ENCODE measurements at places on chromosomes 11 and 22.

DNA sequence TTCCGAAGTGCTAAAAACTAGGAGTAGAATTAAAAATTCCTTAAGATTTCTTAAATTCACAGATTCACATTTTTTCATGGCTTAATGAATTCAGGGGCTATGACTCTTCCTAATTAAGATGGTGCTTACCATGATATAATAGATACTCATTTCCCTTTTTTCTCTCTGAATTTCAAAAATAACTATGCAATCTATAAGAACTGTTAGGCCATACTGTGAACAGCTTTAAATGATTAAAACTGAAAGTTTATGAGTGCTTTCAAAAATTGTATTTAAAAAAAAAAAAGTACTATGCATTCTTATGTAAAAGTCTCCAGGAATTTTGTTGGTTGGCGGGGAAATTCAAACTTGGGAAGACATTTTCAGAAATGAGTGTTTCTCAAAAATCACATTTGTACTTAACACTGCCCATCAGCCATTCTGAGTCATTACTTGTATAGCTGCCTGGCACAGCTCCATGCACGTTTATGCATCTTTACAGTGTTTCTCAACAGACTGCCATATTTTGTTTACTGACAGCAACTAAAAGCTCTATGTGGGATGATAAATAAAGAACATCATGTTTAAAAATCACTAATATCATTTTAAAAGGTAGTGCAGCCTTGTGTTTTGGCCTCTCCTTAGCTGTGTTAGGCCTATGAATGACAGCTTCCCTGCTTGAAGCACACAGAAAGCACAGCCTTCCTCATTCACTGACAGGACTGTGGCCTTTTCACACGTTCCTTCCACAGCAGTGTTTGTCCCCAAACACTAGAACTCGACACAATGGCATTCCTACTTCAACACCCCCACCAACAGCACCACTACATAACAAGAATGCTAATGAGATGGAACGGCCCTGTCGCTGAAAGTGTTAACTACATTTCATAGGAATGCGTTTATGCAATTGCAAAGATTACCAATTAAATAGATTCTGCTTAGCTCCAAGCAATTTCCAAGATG is 131.4 kb downstream of the DCDC1 start:
- no peak for DNase-seq

- no peak for DNase-seq
Measured at GRCh38 chr22:49971232-49972162, 10.9 kb downstream of the PIM3 start.

GRCh38 chr11:34929794-34930763 is 13.7 kb downstream of the PDHX start:
- DNase-seq = no peak

DNA sequence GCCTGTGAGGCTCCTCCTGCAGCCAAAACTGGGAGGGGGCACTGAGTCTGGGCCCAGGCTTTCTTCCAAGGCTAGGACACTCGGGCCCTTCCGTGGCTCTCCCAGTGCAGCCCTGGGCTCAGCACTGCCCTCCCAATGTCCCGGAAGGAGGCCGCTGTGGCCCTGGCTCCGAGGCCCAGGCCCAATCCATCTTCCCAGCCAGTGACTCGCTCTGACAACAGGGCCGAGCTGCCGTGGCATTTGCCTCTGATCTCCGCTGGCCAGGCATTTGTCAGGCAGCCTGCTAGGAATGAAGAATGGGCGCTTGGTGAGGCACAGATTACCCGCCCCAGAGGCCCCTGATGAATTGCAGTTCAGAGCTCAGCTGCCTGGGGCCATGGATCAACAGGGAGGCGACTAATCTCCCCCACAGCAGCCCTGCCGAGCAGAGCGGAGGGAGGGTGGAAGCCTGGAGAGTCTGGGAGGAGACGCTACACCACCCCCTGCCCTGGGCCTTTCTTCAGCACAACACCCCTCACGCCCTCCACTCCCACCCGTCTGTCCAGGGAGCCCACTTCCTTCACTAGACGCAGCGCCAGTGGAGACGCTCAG is 8.3 kb downstream of the FXYD2 start:
- no peak for DNase-seq

GRCh38 chr11:97092823-97093222 is 703.0 kb downstream of the JRKL start:
- DNase-seq = no peak

GRCh38 chr22:20517422-20517821 is 10.0 kb downstream of the MED15 start:
- no peak for DNase-seq

GRCh38 chr11:68977781-68978625 is 2.8 kb downstream of the MRGPRD start:
- DNase-seq = no peak

DNA sequence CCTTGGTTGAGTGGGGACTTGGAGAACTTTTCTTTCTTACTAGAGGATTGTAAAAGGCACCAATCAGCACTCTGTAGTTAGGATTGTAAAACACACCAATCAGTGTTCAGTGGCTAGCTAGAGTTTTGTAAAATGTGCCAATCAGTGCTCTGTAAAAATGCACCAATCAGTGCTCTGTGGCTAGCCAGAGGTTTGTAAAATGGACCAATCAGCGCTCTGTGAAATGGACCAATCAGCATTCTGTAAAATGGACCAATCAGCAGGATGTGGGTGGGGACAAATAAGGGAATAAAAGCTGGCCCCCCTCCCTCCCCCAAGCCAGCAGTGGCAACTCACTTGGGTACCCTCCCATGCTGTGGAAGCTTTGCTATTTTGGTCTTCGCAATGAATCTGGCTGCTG is 5.5 kb upstream of the DRG1 start:
- no peak for DNase-seq

GRCh38 chr11:132895340-132895739 is 637.0 kb downstream of the OPCML start:
- no peak for DNase-seq
